Frontal cortex (tissue), 4 donors: ENCODE measurements at places on chromosomes 1 and 21.

DNA sequence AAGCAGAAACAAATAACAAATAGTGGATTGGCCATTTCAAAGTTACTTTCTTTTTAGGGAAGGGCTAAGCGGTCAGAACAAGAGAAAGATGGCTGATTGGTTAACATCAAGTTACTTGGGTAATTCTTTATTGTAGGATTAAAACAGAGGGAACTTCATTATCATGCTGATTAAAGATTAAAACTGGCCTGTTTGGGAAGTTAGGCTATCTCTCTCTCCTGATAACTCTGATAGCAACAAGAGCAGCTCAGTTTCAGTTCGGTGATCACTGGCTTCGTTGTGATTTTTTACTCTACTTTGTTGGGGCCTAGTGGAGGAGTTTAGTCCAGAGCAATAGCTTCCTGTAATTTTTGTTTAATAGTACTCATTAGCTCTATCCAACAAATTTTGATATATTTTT lies 20.5 kb upstream of the COP1 start:
- DNase-seq: no peak

- DNase-seq: no peak
These were observed 334.0 kb upstream of the PBX1 start for GRCh38 chr1:164225011-164225410.

DNA sequence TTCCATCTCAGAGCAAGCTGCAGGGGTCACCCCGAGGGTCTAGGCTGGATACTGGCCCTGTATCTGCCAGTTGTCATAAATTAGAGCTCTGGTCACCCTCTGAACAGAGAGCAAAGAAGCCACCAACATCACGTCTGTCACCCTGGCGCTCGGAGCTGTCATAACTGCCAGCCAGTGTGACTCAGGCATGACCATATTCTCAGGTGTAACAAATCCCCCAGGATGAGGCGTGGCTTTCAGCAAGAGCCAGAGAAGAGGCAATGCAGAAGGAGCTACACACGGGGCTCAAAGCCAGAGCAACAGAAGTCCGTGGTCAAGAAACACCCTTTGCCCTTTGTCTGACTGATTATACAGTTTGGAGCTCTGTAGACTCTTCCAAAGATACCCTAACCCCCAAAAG lies 40.0 kb downstream of the PRAMEF20 start:
- no peak for DNase-seq

- DNase-seq: no peak
These were observed 5.5 kb downstream of the EFNA3 start for GRCh38 chr1:155083865-155084721.

- DNase-seq: no peak
These were observed 10.5 kb upstream of the NASP start for GRCh38 chr1:45573231-45573804.

DNA sequence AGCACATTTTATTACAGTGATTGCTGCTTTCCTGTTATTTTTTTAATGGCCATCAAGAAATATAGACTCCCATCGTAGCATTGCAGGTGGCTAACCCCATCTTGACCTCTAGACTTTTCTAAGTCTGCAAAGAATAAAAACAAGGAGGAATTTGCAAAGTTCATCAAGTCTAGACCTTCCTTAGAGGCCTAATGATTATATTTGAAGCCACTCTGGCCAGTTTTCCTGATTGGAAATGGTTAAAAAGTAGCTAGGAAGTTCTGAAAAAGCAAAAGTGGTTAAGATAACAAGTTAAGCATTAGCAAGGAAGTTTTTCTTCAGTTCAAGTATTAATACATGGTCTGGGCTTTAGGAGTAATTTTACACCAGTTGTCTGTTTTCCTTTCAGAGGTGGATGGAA lies 16.7 kb upstream of the KCNJ15 start:
- DNase-seq: no peak

- DNase-seq: no peak
These were observed 51.9 kb upstream of the PRRC2C start for GRCh38 chr1:171433451-171433850.

DNA sequence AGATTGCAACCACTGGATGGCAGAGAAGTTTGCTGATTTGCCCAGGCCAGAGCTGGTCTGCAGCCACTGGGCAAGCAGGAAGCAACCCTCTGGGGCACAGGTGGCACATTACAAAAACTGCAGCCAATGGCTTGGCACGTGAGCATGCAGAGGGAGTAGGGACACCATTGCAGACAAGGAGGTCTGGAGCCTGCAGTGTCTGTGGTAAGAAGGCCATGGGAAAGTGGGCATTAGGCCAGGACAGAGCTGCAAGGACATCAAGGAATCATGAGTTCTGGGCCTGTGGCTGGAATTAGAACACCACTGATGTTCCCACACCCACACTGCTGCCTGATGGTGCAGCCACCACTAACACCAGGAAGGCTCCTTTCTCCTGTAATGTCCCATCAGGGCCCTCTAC lies 113.0 kb downstream of the TSEN15 start:
- no peak for DNase-seq

DNA sequence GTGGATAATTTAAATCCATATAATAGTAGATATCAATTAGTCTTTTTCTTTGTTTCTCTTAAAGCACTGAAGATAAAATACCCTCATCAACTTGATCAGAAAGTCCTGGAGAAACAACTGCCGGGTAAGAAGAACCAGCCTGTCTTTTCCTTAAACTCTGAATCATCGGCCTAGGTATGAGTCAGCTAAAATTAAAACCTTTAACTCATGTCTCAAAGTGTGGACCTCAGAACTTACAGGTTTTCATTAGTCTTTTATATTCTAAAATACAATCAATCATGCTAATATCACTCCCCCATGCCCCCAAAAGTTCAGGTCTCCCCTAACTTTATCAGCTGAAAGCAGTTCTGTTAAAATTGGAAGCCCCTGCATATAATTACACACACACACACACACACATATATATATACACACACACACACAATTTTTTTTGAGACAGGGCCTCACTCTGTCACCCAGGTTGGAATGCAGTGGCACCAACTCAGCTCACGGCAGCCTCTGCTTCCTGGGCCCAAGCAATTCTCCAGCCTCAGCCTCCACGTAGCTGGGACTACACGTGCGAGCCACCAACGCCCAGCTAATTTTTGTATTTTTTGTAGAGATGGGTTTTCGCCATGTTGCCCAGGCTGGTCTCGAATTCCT lies 61.3 kb downstream of the B3GALNT2 start:
- no peak for DNase-seq

GRCh38 chr21:41621513-41621912 lies 113.6 kb upstream of the TMPRSS2 start:
- DNase-seq: no peak

GRCh38 chr1:176880955-176881595 lies 283.4 kb downstream of the ASTN1 start:
- DNase-seq: peak; percentile 16

GRCh38 chr21:44024887-44025353 lies 12.8 kb downstream of the TRAPPC10 start:
- DNase-seq: peak; percentile 47

DNA sequence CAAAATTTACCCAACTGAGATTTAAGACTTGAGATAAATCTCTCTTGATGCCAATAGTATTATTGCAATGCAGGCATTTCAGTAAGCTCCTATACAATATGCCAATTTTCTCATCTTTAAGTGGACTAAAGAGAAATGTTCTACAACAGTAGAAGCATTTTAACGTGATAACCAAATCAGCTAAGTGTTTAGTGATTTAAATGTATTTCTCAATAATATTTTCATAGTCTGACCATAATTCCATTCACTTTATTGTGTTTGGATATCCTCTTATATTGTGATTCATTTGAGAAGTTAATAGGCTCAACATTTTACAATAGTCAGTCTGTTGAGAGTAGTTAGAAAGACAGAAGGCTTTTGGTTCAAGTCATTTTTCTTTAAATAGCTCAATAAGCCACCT lies 44.6 kb upstream of the DR1 start:
- DNase-seq: no peak

GRCh38 chr1:197844651-197845050 lies 57.8 kb upstream of the C1orf53 start:
- DNase-seq: no peak

- no peak for DNase-seq
These were observed 43.3 kb downstream of the RASAL2 start for GRCh38 chr1:178137238-178137637.

- DNase-seq: no peak
These were observed 543.0 kb upstream of the B3GALT2 start for GRCh38 chr1:193729429-193729828.

GRCh38 chr1:167650269-167651160 lies 20.5 kb downstream of the RCSD1 start:
- DNase-seq: no peak

- DNase-seq: no peak
These were observed 154.6 kb downstream of the RGS7 start for GRCh38 chr1:241202401-241202800.
